ENCODE measurements at places on chromosomes 12 and 14. TPM values are rescaled to one million over a fixed set of nuclear protein-coding genes. Genes with fewer than 3 reads are reported as not detected.

PRB2 gene
- total RNA-seq: not detected

- no peak for DNase-seq
Measured at GRCh38 chr14:97902630-97903029, 1105.4 kb downstream of the VRK1 start.

- DNase-seq: no peak
Measured at GRCh38 chr14:50766338-50766886, 64.5 kb downstream of the NIN start.

DNA sequence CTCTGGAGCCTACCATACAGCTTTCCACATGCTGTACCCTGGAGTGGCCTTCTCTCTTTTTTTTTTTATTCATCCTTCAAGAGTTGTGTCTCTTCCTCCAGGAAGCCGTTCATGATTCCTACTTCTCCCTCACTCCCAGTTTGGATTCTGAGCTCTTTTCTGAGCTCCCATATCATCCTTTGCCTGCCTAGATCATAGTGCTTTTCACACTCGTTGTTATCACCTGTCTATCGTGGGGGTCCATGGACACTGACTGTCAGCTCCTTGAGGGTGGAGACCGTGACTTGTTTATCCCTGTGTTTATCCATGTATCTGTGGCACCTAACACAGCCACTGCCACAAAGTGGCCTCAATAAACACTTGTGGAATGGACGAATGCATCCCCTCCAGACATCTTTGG lies 7.0 kb downstream of the AK7 start:
- no peak for DNase-seq

GRCh38 chr12:84408936-84409335 lies 503.7 kb downstream of the SLC6A15 start:
- DNase-seq: no peak
